ENCODE measurements at places on chromosomes 1 and 21.

DNA sequence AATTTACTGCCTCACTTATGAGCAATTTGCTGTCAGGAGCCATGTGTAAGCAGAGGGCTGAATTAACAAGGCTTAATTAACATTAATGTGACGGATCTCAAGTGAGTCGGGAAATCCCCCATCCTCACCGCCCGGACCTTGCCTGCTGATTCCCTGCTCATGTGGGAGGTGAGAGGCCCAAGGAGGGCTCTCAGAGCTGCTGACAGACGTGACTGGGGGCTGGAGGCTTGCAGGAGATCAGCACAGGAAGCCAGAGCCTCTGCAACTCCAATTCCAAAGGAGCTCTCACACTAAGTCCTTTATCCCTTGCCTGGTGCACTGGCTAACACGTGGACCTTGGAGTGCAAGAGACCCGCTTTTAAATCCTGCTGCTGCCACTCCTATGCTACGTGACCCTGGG is 19.4 kb downstream of the LRP8 start:
- no peak for DNase-seq

GRCh38 chr1:177558372-177558771 is 387.6 kb downstream of the BRINP2 start:
- DNase-seq = no peak

GRCh38 chr21:35052801-35053200 is 3.7 kb upstream of the RUNX1 start:
- DNase-seq = no peak

- DNase-seq = no peak
Measured at GRCh38 chr1:168455764-168456163, 88.0 kb downstream of the XCL2 start.

DNA sequence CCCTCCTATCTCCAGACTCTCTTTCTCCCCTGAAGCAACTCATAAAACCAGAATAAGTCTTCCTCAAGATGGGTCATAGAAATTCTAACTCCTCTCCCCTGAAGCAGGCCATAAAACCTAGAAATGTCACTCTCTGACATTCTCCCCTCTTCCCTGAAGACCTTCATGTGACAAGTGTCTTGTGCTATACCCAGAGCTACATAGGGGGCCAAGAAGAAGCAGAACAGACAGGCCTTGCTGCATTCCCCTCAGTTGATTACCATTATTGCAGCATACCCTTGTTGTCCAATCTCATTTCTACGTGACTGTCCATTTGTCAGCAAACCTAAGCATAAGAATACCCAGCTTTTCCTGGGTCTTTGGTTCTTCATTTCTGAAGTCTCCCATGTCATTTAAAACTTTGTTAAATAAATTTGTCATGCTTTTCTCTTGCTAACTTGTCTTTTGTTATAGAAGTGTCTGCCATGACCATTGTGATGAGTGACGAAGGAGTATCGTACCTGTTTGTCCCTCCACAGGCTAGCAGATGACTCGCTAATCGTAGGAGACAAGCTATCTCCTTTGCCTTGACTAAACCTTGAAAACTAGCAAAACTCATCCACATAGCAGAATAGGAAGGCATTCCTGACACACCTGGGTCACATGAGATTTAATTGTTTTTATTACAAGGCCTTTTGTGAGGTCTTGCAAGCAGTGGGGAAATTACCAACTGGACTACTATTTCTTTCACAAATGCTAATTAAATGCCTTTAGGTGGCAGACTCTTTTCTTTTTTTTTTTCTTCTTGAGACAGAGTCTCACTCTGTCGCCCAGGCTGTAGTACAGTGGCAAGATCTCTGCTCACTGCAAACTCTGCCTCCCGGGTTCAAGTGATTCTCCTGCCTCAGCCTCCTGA is 39.4 kb upstream of the ZNF326 start:
- no peak for DNase-seq

DNA sequence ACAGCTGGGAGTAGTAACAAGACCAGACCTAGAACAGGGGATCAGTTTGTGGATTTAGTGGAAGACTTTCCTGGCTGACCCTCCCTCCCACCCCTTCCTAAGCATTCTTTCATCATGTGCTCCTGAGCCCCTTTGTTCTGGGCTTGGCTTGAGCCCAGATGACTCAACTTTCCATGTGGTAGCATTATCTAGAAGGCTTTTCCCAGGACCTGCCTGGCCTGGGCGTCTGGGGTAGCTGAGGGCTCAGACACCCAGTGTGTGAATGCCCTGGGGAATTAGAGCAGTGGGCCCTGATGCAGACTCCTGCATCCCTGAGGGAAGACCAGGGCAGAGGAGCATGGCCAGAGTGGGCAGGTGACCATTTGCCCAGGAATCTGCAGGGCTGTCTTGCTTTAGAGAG is 44.1 kb upstream of the TSPAN2 start:
- DNase-seq = no peak

- DNase-seq = no peak
Measured at GRCh38 chr1:183089025-183089639, 65.9 kb downstream of the LAMC1 start.

DNA sequence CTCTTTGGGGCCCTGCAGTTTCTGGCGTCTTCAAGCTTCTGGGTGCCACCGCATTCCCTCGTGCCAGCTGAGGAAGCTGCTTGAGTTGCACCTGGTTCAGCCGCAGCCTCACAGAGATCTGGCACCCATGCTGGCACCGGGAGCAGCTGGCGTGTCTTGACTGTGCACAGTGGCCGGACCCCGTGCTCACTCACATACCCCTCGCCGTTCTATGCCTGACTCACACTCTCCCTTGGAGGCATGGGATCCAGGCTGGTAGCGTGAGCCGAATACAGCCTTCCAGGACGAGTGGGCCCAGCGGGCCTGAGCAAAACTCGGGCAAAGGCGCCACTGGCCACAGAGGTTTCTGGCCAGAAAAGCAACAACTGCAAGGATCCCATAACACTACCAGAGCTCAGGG is 8.6 kb upstream of the MTR start:
- DNase-seq = no peak

GRCh38 chr1:77103486-77103885 is 115.7 kb downstream of the PIGK start:
- DNase-seq = no peak

GRCh38 chr1:169196581-169196980 is 90.1 kb downstream of the ATP1B1 start:
- DNase-seq = no peak

DNA sequence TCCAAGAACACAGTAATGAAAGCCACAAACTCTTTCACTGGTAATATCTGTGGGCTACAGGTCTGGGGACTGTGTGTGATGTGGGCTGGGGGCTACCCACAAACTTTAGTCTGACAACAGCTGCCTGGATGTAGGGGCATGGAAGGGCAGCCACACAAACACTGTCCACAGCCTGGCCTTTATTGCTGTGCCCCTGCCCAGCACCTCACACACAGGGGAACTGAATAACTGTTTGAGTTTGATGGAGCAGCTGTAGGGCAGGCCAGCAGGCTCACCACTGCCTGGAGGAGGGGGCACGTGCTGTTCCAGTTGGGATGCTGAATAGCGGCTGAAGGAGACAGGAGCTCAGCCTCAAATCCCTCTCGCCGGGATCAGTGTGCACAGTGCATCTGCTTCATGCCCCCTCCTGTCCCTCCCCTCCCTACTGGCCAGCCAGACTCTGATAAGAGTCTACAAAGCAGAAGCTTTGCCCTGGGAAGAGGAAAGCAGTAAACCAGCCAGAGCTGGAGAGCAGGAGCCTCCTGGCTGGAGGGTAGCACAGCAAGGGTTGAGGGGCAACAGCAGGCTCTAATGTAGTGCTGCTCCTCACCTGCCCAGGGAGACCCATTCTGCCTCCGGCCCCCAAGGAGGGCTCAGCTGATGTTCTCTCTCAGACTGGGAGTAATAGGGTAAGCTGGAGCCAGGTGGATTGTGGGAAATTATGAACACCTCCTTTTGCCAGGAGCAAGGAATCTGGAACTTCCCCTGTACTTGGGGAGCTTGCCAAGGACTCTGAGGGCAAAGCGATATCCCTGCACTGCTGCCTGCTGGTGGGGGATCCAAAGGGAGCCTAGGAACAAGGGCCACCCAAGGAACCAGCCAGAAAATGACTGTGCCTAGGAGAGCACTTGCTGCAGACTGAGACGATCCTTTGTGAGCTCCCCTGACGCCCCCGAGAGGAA is 70.2 kb upstream of the GOLT1A start:
- no peak for DNase-seq

- no peak for DNase-seq
Measured at GRCh38 chr1:164785841-164786534, 227.0 kb downstream of the PBX1 start.

DNA sequence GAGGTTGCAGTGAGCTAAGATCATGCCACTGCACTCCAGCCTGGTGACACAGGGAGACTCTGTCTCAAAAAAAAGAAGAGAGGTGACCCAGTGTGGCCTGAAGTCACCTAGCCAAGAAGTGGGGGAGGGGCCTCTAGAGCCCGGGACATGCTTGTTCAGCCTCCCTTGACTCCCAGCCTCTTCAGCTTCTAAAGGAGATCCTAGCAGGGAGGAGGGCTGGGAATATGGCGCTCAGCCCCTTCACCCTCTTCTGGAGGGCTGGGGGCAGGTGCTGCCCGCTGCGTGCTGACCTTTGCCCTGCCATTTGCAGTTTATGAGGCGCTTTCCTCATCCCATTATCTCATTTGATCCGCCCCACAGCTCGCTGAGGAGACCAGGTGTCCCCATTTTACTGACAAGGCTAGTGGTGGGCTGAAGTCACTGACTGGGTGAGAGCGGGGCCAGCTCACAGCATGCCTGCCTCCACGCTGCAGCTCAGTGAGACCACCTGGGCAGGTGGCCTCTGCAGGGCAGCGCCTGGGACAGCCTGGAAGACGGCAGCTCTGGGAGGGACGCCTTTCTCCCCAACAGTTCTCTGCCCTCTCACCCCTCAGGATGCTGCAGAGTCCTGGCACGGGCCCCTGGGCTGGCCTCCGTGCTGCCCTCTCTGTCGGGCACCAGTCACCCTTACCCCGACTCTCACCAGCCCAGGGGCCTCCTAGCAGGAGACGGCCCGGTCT is 7.5 kb downstream of the ELF3 start:
- DNase-seq = no peak

- DNase-seq = no peak
Measured at GRCh38 chr1:195788721-195789120, 819.5 kb downstream of the KCNT2 start.

DNA sequence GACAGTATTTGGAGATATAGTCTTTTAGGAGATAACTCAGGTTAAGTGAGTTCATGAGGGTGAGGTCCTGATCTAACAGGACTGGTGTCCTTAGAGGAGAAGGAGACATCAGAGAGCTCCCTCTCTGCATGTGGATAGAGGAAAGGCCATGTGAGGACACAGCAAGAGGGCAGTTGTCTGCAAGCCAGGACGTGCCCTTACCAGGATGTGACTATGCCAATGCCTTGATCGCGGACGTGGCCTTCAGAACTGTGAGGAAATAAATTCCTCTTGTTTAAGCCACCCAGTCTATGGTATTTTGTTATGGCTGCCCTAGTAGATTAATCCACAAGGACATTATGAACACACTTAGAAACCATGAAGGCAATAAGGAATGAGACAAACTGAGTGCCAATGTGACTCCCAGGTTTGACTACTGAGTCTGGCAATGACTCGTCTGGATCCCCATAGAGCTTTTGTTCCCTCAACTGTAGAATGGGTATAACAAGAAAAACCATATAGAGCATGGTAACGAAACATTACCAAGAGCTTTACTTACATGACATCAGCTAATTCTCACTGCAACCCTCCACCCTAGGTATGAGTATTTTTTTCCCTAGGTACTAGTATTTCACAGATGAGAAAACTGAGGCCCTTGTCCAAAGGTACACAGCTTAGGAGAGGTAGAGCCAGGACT is 6.5 kb downstream of the URB1 start:
- no peak for DNase-seq

GRCh38 chr1:110067893-110068645 is 2.4 kb downstream of the ALX3 start:
- no peak for DNase-seq

GRCh38 chr21:29056005-29056404 is 17.4 kb downstream of the CCT8 start:
- no peak for DNase-seq

DNA sequence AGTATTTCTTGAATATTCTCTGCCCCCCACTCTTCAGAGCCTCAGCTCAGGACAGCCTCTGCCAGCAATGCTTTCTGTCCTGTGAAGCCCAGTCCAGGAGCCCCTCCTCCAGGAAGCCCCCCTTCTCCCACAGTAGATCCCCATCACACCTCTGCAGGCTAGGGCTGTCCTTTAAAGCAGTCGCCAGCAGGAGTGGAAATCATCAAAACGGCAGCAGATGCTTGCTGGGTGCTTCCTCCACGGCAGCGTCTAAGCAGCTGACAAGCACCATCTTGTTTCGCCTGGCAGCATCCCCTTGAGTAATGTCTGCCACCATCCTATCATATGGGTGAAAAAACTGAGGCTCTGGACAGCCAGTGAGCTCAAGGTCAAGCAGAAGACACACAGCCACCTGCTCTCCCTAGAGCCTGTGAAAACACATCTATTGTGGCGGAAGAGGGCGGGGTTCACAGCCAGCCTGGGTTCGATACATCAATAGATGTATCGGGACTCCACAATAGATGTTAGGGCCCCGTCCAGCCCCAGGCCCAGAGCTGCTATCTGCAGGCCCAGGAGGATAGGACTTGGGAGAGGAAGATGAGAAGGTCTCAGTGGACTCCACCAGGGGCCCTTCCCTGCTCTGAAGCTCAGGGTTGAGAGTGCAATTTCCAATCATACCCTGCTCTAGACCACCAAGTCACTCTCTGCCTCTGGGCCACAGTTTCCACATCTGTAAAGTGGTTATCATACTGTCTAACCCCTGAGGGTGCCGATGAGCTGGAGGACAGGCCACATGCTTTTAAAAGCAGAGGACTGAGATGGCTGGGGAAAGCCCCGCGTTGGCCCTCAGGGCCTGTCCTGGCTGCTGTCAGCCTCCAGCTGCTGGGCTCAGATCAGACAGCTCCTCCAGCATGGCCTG is 17.5 kb downstream of the RUNX3 start:
- no peak for DNase-seq

DNA sequence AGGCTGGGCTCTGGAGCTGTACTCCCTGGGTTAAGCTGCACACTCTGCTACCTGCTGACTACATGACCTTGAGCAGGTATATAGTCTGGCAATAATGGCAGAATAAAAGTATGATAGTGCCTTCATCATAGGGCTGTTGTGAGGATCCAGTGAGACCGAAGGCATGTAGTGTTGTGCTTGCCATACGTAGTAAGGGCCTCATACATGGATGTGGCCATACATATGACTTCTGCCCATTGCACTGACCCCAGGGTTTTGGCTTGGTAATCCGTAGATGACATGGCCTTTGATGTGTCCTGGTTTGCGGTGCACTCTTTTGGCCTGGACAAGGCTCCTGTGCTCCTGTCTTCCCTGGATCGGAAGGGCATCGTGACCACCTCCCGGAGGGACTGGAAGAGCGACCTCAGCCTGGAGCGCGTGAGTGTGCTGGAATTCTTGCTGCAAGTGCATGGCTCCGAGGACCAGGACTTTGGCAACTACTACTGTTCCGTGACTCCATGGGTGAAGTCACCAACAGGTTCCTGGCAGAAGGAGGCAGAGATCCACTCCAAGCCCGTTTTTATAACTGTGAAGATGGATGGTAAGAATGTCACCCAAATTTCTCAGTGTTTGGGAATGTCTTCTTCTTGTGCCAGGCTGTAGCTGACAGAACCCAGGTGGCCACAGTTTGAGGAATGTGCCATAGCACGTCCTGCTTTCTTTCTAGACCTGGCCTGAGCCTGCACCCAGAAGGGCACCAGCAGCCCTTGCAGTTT is 17.0 kb upstream of the CD101 start:
- no peak for DNase-seq

GRCh38 chr1:7409278-7409677 is 361.8 kb upstream of the VAMP3 start:
- DNase-seq = no peak

- DNase-seq = no peak
Measured at GRCh38 chr1:1020415-1021009, 592 bp downstream of the AGRN start.

Data from Kasumi-1 (cell line).